ENCODE measurements at places on chromosomes 6 and 20. TPM values are rescaled to one million over a fixed set of nuclear protein-coding genes. Genes with fewer than 3 reads are reported as not detected.
A peak's percentile ranks its signal among the peaks of the same experiment; 100 is the strongest.

DNA sequence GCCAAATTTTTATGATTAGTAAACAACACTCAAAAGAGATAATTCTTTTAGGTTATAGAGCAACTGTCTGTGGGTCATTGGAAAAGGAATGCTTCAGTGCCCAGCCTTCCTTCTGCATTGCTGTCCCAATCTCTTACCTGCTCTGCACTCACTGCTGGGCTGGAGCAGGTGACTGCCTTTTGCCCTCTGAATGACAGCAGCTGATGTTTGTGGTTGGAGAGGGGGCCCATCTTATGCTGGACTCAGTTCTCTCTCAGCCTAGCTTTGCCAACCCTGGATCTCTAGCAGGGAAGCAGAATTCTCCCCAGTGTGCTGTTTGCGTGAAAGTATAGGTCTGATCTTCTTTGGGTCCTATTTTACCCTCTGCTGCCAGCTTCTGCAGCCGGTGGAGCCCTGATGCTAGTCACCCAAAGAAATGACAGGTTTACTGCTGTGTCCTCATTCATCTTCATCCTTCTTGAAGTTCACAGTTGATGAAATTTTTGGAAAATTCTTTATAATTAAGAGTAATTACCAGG lies 193.5 kb downstream of the ARID1B start:
- H3K27me3 ChIP-seq, result no peaks in the 10 kb centered on the region
- no peaks in the 10 kb centered on the region for H3K4me1 ChIP-seq
- no peak overlapping the region for H3K4me3 ChIP-seq
- H3K27ac ChIP-seq, result no peak overlapping the region

DNA sequence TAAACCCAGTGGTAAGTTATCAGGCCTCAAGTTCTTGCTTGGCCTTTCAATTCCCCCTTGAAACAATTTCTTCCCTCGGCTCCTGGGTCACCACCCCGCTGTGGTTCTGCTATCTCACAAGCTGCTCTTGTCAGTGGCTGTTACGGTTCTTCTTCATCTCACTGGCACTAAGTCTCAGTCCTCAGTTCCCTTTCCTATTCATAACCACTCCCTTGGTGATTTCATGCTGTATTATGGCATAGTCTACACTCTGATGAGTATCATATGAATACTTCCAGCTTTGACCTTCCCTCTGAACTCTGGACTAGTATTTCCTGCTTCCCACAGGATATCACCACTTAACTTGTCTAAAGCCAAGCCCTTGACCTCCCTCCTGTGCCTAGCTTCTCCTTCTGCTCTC lies 7.9 kb downstream of the TAAR1 start:
- H3K4me1 ChIP-seq, result no peaks in the 10 kb centered on the region
- DNase-seq, result no peak
- H3K36me3 ChIP-seq, result no peaks in the 10 kb centered on the region
- no peak overlapping the region for H3K27ac ChIP-seq
- H3K4me3 ChIP-seq, result no peak overlapping the region

DNA sequence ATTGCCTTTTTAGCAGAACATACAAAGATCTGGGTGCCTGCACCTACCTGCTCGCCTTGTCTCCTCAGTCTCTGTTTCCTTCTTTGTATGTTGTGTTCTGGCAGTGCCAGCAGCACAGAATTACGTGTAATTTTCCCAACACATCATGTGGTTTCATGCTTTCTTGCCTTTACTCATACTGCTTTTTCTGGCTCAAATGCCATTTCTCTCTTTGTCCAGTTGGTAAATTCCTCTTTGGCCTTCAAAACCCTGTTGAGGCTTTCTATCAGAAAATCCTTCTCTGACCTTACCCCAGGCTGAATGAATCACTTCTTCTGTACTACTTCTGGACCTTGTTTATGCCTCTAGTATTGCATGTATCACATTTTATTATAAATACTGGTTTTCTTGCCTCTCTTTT lies 31.8 kb downstream of the L3MBTL3 start:
- no peak for DNase-seq
- no peaks in the 10 kb centered on the region for H3K36me3 ChIP-seq
- H3K27me3 ChIP-seq, result no peaks in the 10 kb centered on the region
- no peaks in the 10 kb centered on the region for H3K4me1 ChIP-seq

- no peaks in the 10 kb centered on the region for H3K4me1 ChIP-seq
- H3K27ac ChIP-seq, result no peak overlapping the region
- no peak for DNase-seq
- no peaks in the 10 kb centered on the region for H3K27me3 ChIP-seq
- no peaks in the 10 kb centered on the region for H3K36me3 ChIP-seq
Observed at GRCh38 chr6:73285674-73286283, 22.8 kb upstream of the KHDC1 start.

DNA sequence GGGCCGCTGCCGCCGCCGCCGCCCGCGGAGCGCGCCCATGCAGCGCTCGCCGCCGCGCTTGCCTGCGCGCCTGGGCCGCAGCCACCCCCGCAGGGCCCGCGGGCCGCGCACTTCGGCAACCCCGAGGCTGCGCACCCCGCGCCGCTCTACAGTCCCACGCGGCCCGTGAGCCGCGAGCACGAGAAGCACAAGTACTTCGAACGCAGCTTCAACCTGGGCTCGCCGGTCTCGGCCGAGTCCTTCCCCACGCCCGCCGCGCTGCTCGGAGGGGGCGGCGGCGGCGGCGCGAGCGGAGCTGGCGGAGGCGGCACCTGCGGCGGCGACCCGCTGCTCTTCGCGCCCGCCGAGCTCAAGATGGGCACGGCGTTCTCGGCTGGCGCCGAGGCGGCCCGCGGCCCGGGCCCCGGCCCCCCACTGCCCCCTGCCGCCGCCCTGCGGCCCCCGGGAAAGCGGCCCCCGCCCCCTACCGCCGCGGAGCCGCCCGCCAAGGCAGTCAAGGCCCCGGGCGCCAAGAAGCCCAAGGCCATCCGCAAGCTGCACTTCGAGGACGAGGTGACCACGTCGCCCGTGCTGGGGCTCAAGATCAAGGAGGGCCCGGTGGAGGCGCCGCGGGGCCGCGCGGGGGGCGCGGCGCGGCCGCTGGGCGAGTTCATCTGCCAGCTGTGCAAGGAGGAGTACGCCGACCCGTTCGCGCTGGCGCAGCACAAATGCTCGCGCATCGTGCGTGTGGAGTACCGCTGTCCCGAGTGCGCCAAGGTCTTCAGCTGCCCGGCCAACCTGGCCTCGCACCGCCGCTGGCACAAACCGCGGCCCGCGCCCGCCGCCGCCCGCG lies 730 bp downstream of the INSM1 start:
- H3K27me3 ChIP-seq, result peaks cover 16% of the 10 kb centered on the region
- no peak overlapping the region for H3K27ac ChIP-seq
- DNase-seq, result no peak
- H3K36me3 ChIP-seq, result no peaks in the 10 kb centered on the region
- no peak overlapping the region for H3K4me3 ChIP-seq

DNA sequence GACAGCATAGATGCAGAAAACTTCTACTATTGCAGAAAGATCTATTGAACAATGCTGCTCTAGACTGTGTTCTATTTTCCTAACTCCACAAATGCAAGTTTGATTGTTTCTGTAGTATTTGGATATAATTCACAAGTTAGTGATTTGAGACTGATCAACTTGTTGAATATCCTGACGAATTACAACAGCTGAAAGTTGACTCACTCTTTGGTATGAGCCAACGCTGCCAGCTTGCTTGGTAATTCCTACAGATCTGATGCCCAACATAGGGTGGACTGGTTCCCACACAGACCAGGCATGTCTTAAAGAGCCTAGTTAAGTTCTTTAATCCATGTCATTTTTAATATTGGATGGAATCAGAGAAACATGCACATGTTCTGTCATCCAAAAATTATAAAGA lies 231.0 kb upstream of the RAB32 start:
- H3K27me3 ChIP-seq, result no peaks in the 10 kb centered on the region
- H3K27ac ChIP-seq, result no peak overlapping the region
- no peaks in the 10 kb centered on the region for H3K36me3 ChIP-seq
- H3K4me3 ChIP-seq, result no peak overlapping the region
- H3K4me1 ChIP-seq, result no peaks in the 10 kb centered on the region

DNA sequence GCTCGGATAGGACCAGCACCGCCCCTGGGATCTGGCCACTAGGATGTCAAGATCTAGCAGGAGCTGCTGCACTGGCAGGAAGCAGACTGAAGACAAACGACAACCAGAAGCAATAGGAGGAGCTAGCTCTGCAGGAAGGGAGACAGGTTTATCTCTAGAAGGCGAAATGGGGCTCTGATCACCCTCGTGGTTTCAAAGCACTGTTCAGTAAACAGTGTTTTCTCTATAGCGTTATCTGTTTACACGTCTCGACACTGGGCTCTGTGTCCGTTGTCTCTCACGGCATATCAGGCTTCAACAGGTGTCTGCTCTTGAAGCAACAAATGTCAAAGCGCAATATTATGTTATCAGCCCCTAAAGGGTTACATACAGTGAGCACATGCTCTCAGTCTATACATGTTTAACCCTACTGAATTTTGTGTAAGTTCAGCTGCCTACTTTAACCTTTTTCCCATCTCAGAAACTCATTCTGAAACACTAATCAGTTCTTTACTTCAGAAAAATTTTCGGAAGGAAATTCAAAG lies 23.8 kb downstream of the TMEM14B start:
- no peaks in the 10 kb centered on the region for H3K36me3 ChIP-seq
- no peak overlapping the region for H3K27ac ChIP-seq
- H3K4me1 ChIP-seq, result no peaks in the 10 kb centered on the region
- no peaks in the 10 kb centered on the region for H3K27me3 ChIP-seq
- no peak for DNase-seq

GRCh38 chr20:44028868-44029847 lies 114.5 kb downstream of the TOX2 start:
- H3K4me1 ChIP-seq, result no peaks in the 10 kb centered on the region
- H3K27me3 ChIP-seq, result peaks cover 92% of the 10 kb centered on the region
- no peak overlapping the region for H3K27ac ChIP-seq
- no peaks in the 10 kb centered on the region for H3K36me3 ChIP-seq
- no peak for DNase-seq

GRCh38 chr6:106927531-106928398 lies 46.8 kb downstream of the CD24 start:
- peak; percentile 79 for DNase-seq
- H3K27me3 ChIP-seq, result no peaks in the 10 kb centered on the region
- no peak overlapping the region for H3K27ac ChIP-seq

DNA sequence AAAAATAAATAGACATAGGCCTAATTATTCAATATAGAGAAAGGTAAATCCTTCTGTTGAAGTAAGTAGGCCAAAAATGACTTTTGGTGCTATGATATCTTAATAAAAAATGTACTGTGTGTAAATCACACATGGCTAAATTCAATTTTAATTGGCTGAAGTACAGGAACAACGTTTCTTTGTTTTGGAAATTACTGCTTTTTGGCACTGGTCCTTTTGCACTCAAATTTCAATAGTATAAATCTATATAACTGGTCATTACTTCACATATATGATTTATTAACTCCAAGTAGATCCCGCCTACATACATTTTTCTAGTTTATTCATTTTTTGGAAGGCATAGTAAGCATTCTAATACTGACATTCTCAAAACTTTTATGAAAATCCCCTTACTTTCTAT lies 114.5 kb downstream of the RALGAPA2 start:
- H3K4me3 ChIP-seq, result no peak overlapping the region
- DNase-seq, result no peak
- H3K27me3 ChIP-seq, result no peaks in the 10 kb centered on the region
- H3K27ac ChIP-seq, result no peak overlapping the region
- H3K36me3 ChIP-seq, result peaks cover 5% of the 10 kb centered on the region

- H3K27ac ChIP-seq, result no peak overlapping the region
- peak; percentile 53 for DNase-seq
- H3K27me3 ChIP-seq, result peaks cover 42% of the 10 kb centered on the region
- no peaks in the 10 kb centered on the region for H3K4me1 ChIP-seq
Observed at GRCh38 chr6:87139236-87139635, 16.1 kb upstream of the ZNF292 start.

DNA sequence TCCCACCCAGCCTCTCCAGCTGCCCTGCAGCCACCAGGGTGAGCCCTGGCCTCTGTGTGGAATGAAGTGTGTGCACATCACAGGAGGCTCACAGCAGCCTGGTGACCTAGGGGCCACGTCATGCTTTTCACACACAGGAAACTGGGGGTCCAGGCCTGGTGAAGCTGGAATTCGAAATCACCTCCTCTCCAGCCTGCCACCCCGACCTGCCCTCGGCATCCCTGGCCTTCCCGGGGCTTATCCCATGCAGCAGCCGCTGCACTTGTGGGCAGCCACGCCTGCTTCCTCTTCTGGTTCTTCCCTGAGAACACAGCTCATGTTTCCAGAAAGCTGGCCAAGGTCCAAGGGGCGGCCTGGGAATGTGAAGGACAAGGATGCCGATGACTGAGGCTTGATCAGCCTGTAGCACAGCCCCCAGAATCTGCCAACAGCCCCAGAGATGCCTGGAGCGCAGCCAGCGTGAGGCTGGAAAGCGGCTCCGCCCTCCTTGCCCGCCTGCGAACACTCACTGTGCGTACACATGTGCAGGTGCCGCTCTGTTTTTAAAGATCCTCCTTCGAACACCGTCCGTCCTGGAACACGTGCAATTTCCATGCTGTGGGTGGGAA lies 4.2 kb upstream of the NTSR1 start:
- peak overlapping the region; percentile 29 for H3K27ac ChIP-seq
- DNase-seq, result peak; percentile 94
- peaks cover 54% of the 10 kb centered on the region for H3K27me3 ChIP-seq

GRCh38 chr6:48610846-48611245 lies 499.8 kb upstream of the PTCHD4 start:
- H3K4me3 ChIP-seq, result no peak overlapping the region
- H3K4me1 ChIP-seq, result no peaks in the 10 kb centered on the region
- H3K27ac ChIP-seq, result no peak overlapping the region
- no peaks in the 10 kb centered on the region for H3K36me3 ChIP-seq
- DNase-seq, result no peak

GRCh38 chr6:56434606-56435005 lies 187.2 kb upstream of the COL21A1 start:
- H3K4me3 ChIP-seq, result no peak overlapping the region
- H3K4me1 ChIP-seq, result peaks cover 24% of the 10 kb centered on the region
- no peak overlapping the region for H3K27ac ChIP-seq
- no peaks in the 10 kb centered on the region for H3K36me3 ChIP-seq
- no peak for DNase-seq
- H3K27me3 ChIP-seq, result no peaks in the 10 kb centered on the region

DNA sequence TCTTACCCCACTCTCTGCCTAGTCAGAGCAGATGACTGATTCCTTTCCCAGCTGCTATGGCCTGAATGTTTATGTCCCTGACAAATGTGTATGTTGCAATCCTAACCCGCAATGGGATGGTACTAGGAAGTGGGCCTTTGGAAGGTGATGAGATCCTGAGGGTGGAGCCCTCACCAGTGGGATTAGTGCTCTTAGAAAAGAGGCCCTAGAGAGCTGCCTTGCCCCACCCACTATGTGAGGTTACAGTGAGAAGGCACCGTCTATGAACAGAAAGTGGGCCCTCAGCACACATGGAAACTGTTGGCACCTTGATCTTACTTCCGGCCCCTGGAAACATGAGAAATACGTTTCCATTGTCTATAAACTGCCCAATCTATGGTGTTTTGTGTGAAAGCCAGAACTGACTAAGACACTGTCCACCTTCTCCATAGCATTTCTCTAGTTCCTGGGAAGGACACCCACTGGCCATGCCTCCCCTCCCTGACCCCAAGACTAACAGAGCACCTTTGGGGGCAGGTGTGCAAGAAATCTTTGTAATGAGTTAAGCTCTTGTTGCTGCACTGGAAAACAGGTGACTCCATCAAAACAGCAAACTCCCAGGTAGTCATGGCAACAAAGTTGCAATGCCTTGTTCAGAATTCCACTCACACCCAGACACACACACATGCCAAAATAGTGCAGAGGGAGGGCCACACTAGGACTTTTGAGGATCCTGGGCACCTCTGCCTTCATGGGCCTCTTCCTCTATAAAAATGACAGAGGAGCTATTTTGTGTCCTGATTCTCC lies 16.2 kb downstream of the GABRR2 start:
- H3K4me3 ChIP-seq, result peak overlapping the region; percentile 47
- peak overlapping the region; percentile 98 for H3K27ac ChIP-seq
- DNase-seq, result peak; percentile 63
- H3K36me3 ChIP-seq, result peaks cover 22% of the 10 kb centered on the region
- no peaks in the 10 kb centered on the region for H3K27me3 ChIP-seq

Gene CLIC5
- total RNA-seq, result 3.3 TPM

Gene MAPK13
- total RNA-seq, result 59.3 TPM

Gene GHRH
- total RNA-seq, result not detected

Gene TFAP2B
- not detected for total RNA-seq

Measured in Calu3 (cell line).